Activated CD8-positive, alpha-beta memory T cell treated with anti-CD3 and anti-CD28 coated beads for 48 hours (primary cell): ENCODE measurements at places on chromosomes 12 and 14.

DNA sequence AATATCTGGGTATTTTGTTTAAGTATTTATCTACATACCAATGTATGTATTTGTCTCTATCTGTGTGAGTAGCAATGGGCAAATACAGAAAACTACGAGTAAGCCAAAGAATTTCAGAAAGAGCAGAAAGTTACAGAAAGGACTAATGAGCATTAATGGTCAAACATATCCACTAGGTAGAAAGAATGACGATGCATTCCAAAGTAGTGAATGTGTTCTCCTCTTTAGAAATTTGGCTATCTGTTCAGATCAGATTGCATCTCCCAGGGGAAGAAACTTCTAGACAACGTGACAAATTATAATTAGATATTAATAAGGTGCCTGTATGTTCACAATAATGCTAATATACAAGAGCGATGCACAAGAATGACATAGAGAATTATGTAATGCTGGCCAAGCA lies 194.5 kb upstream of the GZMB start:
- DNase-seq: no peak

GRCh38 chr12:2959505-2960389 lies 550 bp downstream of the TEAD4 start:
- no peak for DNase-seq

GRCh38 chr12:118061873-118062843 lies 1.2 kb upstream of the WSB2 start:
- no peak for DNase-seq

- no peak for DNase-seq
Measured at GRCh38 chr14:104135904-104136471, 2.4 kb upstream of the KIF26A start.

DNA sequence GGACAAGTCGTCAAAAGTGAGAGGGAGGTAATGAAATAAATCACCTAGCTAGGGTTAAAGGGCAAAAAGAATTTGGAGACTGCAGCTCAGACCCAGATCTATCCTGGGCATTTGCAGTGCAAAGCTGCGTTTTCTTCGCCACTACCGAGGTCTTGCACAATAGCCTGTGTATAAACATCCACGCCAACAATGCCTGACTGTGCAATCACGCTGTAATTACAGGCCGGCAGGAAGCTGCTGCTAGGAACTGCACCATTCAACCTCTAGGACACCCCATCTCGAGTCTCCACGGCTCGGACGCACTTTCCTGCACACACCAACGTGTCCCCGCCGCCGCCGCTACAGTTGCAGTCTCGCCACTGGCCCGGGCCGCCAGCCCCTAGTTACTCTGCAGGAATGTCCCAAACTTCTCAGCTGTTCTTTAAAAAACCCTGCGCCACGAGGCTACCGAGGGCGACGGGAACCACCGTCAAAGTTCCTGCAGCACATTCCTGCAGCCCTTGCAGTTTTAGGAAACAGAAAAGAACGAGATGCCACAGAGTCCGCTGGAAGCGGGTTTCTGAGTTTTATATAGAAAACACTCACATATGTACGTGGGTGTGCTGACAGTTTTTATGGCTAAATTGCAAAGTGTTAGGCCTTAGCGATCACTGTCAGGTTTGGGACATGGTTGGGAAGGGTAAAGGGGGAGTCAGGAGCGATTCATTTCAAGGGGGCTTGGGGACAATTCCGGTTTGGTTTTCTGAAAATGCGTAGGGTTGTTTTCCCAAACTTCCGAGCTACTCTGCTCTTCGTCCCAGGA lies 65.6 kb upstream of the PTGR2 start:
- peak; percentile 36 for DNase-seq

- DNase-seq: peak; percentile 59
Measured at GRCh38 chr12:121789800-121790728, 3.4 kb downstream of the RHOF start.

DNA sequence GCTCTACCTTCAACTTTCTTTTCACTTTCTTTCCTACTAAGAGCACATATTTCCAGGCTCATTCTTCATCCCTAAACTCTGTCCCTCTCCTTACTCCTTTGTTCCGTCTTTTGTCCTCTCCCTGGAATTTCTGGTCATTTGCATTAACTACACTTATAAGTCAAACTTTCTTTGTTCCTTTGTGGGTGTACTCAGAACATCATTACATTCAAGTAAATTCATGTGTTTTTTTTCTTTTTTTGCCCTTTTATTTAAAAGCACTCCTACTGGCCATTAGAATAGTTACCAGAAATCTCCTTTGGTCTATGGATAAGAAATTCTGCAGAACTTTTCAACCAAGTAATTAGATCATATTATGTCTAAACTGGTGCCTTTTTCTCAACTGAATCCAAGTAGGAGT lies 802.6 kb downstream of the DIO2 start:
- no peak for DNase-seq

DNA sequence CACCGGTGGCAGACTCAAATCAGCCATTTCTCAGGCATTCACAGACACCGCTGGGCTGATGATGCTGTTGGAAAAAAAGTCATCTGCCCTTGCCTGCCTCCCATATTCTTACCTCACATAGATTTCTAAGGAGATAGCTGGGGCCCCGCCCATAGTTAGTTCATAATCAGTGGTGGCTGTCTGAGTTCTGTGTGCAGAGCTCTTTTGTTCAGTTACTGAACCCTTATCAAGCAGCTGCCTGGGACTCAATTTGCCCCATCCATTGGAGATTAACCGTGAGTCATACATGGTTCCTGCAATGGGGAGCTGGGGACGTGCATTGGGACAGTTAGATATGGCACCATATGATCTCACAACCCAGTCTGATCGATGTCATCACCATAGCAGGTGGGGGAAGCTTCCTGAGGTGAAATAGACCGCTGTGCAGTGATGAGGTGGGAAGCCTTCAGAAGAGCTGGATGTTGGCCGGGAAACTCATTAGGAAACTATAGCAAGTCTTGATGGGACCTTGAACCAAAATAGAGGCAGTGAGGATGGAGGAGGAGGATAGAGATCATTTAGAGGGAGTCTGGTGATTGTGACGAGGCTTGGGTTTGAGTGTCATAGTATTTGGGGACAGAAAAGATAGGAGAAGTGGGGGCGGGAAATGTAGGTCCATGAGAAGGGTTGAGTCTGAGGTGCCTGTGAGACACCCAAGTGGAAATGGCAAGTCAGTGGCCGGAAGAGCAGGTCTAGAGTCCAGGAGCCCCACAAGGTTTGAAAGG lies 147.8 kb downstream of the GCH1 start:
- DNase-seq: no peak

- no peak for DNase-seq
Measured at GRCh38 chr14:24231263-24232120, 675 bp downstream of the NEDD8 start.

DNA sequence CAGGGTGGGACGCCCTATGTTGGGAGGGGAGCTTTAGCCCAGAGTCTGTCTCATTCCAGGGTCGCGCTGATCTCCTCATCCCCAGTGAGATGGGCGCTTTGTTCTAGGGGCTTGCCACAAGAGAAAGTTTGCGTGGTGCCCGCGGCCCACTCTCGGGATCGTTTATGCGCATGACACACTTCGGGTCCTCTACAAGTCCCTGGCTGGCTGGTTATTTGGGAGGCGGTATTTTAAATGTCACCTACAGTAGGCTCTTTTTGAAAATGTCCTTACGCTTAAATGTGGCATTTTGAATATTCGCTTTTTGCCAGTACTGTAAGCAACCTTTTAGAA lies 541 bp downstream of the GOLT1B start:
- DNase-seq: no peak

GRCh38 chr14:69010648-69011047 lies 31.5 kb upstream of the ACTN1 start:
- no peak for DNase-seq

DNA sequence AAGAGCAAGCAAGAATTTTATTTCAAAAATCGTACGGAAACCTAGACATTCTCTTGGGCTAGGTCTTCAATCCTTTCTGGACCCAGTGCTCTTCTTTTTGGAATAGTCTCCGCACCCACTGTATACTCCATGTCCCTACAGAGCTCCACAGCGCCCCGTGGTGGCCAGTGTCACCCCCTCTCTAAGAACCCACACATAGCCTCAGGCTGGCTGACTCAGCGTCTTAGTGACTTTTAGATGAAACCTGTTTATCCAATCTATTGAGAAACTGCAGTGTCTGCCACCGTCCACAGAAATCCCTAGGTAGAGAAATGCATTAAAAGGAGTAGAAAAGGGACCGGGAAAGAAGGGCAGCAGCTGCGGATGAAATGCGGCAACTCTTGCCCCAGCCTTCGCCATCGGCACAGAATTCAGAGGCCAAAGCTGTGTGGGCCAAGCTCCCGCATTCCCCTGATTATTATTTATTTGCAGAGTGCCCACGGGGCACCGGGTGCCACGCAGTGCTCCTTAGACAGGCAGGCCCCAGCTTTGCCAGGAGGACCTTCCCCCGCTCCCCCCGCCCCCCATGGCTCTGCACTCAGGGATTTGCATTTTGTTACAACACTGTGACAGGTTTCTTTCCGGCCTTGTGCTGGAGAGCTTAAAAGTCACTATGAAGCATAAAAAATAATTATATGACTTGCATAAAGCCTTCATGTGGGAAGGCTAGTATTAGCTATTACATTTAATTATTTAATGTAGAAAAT lies 170.1 kb upstream of the FKBP4 start:
- no peak for DNase-seq

GRCh38 chr12:79857675-79858074 lies 77.2 kb downstream of the PPP1R12A start:
- DNase-seq: no peak

DNA sequence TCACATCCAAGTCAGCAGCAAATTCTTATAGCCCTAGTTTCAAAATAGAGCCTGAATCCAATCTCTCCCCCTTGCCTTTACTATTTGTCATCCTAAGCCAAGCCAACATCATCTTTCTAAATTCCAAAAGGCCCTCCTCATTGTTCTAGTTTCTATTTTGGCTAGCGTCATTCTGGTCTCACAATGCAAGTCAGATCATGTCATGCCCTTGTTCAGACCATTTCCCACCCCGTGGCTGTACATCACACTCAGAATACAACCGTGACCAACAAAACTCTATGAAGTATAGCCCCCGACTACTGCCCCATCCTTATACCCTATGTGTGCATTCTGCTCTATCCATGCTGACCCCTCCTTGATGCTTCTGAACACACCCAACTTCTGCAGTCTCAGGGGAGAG lies 12.3 kb upstream of the GNG2 start:
- no peak for DNase-seq

GRCh38 chr12:118373616-118374015 lies 909 bp upstream of the TAOK3 start:
- no peak for DNase-seq

GRCh38 chr12:112598626-112599025 lies 179.9 kb downstream of the PTPN11 start:
- no peak for DNase-seq

DNA sequence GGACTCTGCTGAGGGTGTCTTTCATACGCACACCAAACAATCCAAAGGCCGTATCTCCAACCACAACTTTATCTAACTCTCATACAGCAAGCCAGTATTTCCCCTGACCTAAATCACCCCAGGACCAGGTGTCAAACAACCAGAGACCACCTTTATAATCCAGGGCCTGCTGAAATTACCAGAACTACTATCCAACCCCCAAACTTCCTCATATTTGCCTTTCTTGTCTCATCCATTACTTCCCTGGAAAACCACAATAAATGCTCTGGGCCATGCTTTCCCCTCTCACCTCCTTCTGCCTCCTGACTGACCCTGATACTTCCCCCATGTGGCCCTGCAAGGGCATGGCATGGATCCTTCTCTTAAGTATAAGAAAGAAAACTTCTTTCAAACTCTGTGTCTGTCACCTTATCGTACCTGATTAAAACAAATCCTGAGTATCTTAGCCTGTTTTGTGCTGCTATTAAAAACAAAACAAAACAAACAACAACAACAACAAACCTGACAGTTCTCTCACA lies 44.7 kb upstream of the CRACR2A start:
- no peak for DNase-seq
